ENCODE measurements at places on chromosomes 3 and 15. TPM values are rescaled to one million over a fixed set of nuclear protein-coding genes. Genes with fewer than 3 reads are reported as not detected.

DNA sequence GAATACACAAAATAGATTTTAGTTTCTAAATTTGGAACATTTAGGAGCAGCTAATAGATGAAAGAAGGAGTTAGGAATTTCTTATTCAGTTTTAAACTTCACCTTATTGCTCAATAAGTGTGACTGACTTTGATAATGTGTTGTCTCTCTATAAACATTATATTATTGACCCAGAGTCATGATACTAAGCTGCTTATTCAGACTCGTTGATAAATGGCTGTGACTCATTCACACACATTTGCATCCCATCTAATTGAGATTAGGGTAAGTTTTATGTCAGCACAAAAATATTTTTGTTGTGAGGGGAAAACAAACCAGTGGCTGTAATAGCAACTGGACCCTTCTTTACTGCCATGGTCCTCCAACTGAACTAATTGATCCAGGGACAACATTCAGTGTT is 137.6 kb downstream of the GOLIM4 start:
- no peaks in the 10 kb centered on the region for H3K36me3 ChIP-seq
- no peaks in the 10 kb centered on the region for H3K4me1 ChIP-seq
- DNase-seq, result no peak
- H3K27ac ChIP-seq, result no peak overlapping the region

GRCh38 chr15:54820098-54820497 is 376.6 kb downstream of the RSL24D1 start:
- no peak overlapping the region for H3K27ac ChIP-seq
- H3K4me1 ChIP-seq, result no peaks in the 10 kb centered on the region
- DNase-seq, result no peak
- H3K27me3 ChIP-seq, result no peaks in the 10 kb centered on the region

DNA sequence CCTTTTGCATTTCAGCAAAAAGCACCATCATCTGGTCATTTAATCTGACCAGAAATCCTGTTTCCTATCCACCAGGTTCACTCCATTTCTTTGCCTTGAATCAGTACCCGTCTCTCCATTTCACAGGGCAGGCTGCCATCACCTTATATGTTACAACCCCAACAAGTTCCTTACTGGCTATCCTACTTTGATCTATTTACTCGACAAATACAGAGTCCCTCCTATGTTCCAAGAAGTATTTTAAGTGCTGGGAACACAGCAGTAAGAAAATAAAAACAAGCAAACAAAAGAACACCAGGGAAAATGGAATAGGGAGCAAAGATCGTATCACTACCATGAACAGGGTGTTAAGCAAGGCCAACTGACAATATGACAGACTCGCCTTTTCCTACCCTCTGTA is 295.2 kb upstream of the WNT5A start:
- H3K4me3 ChIP-seq, result no peak overlapping the region
- DNase-seq, result no peak
- H3K36me3 ChIP-seq, result no peaks in the 10 kb centered on the region
- H3K27me3 ChIP-seq, result no peaks in the 10 kb centered on the region

DNA sequence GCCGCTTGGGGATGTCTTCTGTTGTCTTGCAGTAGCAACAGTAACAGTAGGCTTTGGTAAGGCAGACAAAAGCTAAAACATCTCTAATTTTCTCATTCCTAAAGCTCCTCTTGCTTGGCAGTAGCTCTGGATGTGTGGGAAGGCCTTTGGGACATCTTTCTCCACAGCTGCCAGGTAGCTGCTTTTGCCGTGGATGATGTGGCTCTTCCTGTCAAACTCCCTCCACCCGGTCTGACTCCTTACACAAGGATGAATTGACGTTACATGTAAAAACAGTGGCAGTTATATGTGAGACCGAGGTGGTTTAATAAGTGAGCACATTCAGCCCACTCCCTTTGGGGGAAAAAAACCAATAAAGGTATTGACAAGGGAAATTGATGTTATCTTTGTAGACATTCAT is 309.1 kb downstream of the TUSC7 start:
- H3K36me3 ChIP-seq, result no peaks in the 10 kb centered on the region
- no peaks in the 10 kb centered on the region for H3K27me3 ChIP-seq
- no peak overlapping the region for H3K4me3 ChIP-seq
- no peak for DNase-seq
- H3K27ac ChIP-seq, result no peak overlapping the region

GRCh38 chr3:169260296-169260695 is 403.2 kb downstream of the MECOM start:
- H3K36me3 ChIP-seq, result no peaks in the 10 kb centered on the region
- H3K27me3 ChIP-seq, result no peaks in the 10 kb centered on the region
- DNase-seq, result no peak
- no peak overlapping the region for H3K27ac ChIP-seq

- no peaks in the 10 kb centered on the region for H3K36me3 ChIP-seq
- H3K27ac ChIP-seq, result no peak overlapping the region
- peaks cover 53% of the 10 kb centered on the region for H3K27me3 ChIP-seq
These were observed 65.8 kb upstream of the LINGO1 start for GRCh38 chr15:77698481-77698880.

DNA sequence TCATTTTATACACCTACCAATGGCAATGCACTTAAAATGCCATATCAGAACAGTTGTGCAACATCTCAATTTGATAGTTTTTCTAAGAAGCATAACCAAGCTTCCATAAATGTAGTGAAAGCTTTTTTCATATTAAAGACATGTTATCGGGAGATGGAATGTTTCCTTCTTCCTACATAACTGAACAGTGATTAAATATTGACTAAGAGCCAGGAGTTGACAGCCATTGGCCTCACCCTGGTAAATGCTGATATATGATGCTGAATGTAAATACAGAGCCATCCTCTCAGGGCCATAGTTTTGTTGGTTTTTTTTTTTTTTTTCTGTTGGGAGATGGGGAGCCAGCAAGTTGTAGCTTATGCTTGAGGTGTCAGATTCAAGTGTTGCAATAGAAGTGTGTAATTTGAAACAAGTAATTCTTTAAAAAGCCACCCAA is 203.3 kb upstream of the IL12A start:
- H3K4me3 ChIP-seq, result no peak overlapping the region
- no peaks in the 10 kb centered on the region for H3K36me3 ChIP-seq
- no peak for DNase-seq
- peaks cover 90% of the 10 kb centered on the region for H3K4me1 ChIP-seq
- H3K27ac ChIP-seq, result peak overlapping the region; percentile 82

DNA sequence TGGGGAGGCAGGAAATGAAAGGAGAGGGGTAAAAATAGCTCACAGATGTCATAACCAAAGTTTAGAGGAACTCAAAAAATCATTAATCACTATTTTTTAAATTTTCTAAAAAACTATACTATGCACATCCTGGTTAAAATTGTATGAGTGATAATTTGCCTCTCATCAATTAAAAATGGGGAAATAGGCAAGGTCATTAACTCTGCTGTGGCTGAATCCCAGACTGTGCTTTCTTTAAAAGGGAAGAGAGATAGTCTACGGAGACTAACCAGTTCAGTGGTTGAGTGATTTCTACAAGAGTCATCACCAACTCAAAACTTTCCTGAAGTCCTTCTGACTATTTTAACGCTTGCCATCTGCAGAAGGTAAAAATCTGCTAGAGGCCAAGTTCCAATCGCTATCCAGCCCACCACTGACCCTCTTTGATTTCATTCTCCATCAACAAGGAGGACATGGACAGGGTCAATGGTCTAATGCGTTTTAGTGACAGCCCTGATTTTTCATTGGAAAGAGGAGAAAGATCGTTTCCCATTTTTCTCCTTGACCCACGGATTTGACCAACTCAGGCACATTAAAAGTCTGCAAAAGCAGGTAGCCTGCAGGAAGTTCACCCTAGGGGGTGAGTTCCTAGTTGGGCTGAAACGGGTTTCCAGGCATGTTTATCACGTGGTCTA is 850 bp downstream of the SUCLG2 start:
- H3K36me3 ChIP-seq, result no peaks in the 10 kb centered on the region
- H3K4me1 ChIP-seq, result no peaks in the 10 kb centered on the region
- H3K4me3 ChIP-seq, result peak overlapping the region; percentile 96
- no peak for DNase-seq
- no peaks in the 10 kb centered on the region for H3K27me3 ChIP-seq
- H3K27ac ChIP-seq, result peak overlapping the region; percentile 97

DNA sequence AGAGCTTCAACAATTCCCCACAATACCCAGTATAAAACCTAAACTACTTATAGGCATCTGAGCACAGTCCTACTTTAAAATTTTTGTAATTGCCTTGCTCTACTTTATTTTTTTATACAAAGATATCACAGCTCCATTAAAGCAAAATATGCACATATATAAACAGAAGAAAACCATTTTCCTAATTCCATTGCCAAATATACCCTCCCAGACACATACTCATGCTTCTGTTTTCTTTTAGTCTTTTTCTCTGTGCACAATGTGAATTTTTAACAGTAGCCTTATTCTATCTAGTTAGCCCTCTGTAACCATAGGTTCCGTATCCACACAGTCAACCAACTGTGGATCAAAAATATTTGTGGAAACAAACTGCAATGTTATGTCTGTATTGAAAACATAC is 260.5 kb downstream of the SCAPER start:
- H3K36me3 ChIP-seq, result no peaks in the 10 kb centered on the region
- no peaks in the 10 kb centered on the region for H3K27me3 ChIP-seq
- DNase-seq, result no peak
- H3K4me1 ChIP-seq, result no peaks in the 10 kb centered on the region
- H3K4me3 ChIP-seq, result no peak overlapping the region

- no peak for DNase-seq
- peaks cover 4% of the 10 kb centered on the region for H3K4me1 ChIP-seq
- H3K27me3 ChIP-seq, result no peaks in the 10 kb centered on the region
- H3K27ac ChIP-seq, result peak overlapping the region; percentile 80
- no peaks in the 10 kb centered on the region for H3K36me3 ChIP-seq
These were observed 103.1 kb downstream of the TMEM266 start for GRCh38 chr15:76162784-76163456.

DNA sequence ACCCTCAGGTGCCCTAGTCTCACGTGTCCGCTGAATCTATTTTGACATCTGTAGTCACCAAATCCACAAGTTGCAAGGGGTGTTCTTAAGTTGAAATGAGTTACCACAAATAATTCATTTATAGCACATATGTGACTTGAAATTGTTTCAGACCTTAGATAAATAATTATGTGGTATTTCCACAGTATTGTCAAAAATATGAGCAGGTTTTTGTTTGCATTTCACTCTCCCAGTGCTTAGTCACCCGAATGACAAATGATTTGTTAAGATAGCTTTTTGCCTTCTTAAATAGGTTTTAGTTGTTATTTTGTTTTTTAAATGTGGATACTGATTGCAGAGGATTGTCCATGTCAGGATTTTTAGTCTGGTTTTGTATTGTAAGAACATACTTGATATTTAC is 2.6 kb downstream of the MFSD1 start:
- peaks cover 24% of the 10 kb centered on the region for H3K4me1 ChIP-seq
- H3K27ac ChIP-seq, result peak overlapping the region; percentile 15
- H3K36me3 ChIP-seq, result no peaks in the 10 kb centered on the region
- peak overlapping the region; percentile 3 for H3K4me3 ChIP-seq

DNA sequence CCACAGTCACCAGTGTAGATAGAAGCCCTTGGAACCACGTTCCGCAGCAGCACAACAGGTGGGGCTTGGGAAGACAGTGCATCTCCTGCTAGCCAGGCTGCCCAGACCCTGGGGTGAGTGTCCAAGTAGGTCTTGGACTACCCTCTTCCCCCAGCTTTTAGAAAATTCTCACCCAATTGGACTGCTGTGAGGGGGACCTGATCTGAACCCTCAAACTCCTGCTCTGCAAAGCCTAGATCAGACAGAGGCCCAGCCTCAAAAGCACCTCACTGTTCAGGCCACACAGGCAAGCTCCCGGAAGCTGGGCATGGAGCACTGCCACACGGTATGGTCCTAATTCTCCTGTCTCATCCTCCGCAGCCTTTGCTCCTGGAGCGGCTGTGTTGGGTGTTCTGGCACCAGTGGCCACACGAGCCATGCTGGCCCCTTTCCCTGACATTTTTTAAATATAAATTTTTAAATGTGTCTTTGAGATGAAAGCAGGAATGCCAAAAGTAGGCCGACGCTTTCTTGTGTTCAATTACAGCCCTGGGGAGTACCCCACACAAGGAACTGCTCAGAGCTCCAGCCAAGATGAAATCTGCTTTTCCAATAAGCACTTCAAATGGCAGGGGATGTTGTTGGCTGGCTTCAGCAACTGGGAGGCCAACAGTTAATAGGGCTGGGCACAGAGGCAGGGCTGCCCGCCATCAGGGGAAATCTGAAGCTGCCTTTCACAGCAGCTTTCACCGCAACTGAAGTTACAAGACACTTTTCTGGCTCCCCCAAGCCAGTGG is 40.9 kb downstream of the CPN2 start:
- H3K4me3 ChIP-seq, result no peak overlapping the region
- H3K36me3 ChIP-seq, result no peaks in the 10 kb centered on the region
- H3K27ac ChIP-seq, result no peak overlapping the region
- no peak for DNase-seq
- H3K4me1 ChIP-seq, result peaks cover 68% of the 10 kb centered on the region
- no peaks in the 10 kb centered on the region for H3K27me3 ChIP-seq

DNA sequence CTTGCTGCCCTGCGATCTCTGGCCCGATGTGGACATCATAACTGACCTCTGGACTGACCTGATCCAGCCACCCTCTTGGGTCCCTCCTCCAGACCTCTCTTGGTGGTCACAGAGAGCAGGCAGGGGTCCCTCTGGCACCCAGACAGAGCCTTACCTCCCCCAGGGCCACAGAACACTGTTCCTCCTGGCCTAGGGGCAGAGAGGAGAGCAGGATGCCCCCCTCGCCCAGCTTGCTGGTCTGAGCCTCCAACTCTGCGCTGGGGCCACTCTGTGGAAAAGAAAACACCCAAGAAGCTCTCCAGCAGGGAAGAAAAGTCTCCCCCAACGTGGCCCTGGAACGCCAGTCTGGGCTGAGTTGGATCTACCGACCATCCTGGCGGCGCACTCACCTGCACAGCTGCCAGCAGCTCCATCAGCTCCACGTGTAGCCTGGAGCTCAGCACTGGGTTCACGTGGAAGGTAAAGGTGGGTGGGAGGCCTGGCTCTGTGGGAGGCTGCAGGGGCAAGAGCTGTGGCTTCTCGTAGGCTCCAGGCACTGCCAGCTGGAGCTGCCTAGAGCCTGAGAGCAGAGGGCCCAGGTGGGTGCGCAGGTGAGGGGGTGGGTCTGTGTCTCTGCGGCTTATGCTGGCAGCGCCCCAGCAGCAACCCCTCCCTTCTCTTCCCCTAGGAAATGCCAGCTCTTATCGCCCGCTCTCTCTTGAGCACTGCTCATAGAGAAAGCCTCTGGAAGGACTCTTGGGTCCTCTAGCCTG is 6.0 kb downstream of the PLA2G4F start:
- no peak overlapping the region for H3K4me3 ChIP-seq
- DNase-seq, result no peak
- no peaks in the 10 kb centered on the region for H3K36me3 ChIP-seq
- H3K27ac ChIP-seq, result no peak overlapping the region
- H3K4me1 ChIP-seq, result peaks cover 29% of the 10 kb centered on the region

DNA sequence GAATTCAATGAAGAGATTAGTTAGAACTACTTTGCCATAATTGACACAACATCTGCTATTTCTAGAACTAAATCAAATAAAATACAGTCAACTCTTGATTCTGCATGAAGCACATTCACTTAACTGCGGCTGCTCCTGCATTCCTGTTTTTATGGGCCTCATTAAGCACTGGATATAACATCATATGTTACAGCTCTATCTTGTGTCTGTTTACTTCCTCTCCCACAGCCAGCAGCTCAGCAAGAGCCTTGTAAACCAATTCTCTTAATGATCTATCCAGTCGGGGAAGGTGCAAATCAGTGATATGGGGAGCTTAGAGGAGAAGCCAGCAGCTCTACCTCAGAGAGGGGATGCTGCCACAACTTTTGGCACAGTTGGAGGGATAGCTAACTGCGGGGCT is 329.2 kb downstream of the ARRDC4 start:
- H3K27me3 ChIP-seq, result no peaks in the 10 kb centered on the region
- H3K4me1 ChIP-seq, result peaks cover 12% of the 10 kb centered on the region
- no peak overlapping the region for H3K4me3 ChIP-seq
- no peak overlapping the region for H3K27ac ChIP-seq
- no peaks in the 10 kb centered on the region for H3K36me3 ChIP-seq

Gene ZNF385D
- total RNA-seq, result 0.18 TPM

Gene RASL12
- 32.4 TPM for total RNA-seq

Gene GP5
- total RNA-seq, result not detected

Gene RETNLB
- not detected for total RNA-seq

Gene NUP210
- 7.2 TPM for total RNA-seq

Gene HDC
- total RNA-seq, result not detected
